Epithelial cell of umbilical artery (primary cell): ENCODE measurements at places on chromosomes 4 and X. TPM values are rescaled to one million over a fixed set of nuclear protein-coding genes. Genes with fewer than 3 reads are reported as not detected.

NPY1R gene
- under 0.01 and 0.15 TPM in 2 replicates for total RNA-seq

PPBP gene
- total RNA-seq: not detected in 2 replicates

CCSER1 gene
- total RNA-seq: 0.32 and 1.4 TPM in 2 replicates

FAM149A gene
- total RNA-seq: under 0.01 TPM in 1 of 2 replicates, not detected in the other

CT45A3 gene
- not detected in 2 replicates for total RNA-seq

KLF3 gene
- total RNA-seq: 13.6 and 18.4 TPM in 2 replicates

PTPN13 gene
- 4.5 and 12.5 TPM in 2 replicates for total RNA-seq

LGI2 gene
- total RNA-seq: not detected in 2 replicates

MAGEB1 gene
- not detected in 2 replicates for total RNA-seq

FGFBP2 gene
- total RNA-seq: not detected in 2 replicates

RBM47 gene
- 0.15 TPM in 1 of 2 replicates, not detected in the other for total RNA-seq

LRPAP1 gene
- 70.8 and 117 TPM in 2 replicates for total RNA-seq

IL13RA2 gene
- 0.32 and 0.91 TPM in 2 replicates for total RNA-seq

ZNF732 gene
- 0.97 and 2.1 TPM in 2 replicates for total RNA-seq

POLN gene
- total RNA-seq: 1.6 and 4.1 TPM in 2 replicates

PASD1 gene
- total RNA-seq: not detected in 2 replicates

RHOXF1 gene
- not detected in 2 replicates for total RNA-seq

MID1 gene
- 10.4 and 23.9 TPM in 2 replicates for total RNA-seq

ZFX gene
- total RNA-seq: 39.0 and 81.3 TPM in 2 replicates

TMPRSS11F gene
- not detected in 2 replicates for total RNA-seq

SYTL5 gene
- total RNA-seq: under 0.01 TPM in 1 of 2 replicates, not detected in the other

TLR6 gene
- 0.65 and 0.76 TPM in 2 replicates for total RNA-seq

USO1 gene
- total RNA-seq: 86.7 and 95.0 TPM in 2 replicates

EFHC2 gene
- not detected in 2 replicates for total RNA-seq

BANK1 gene
- total RNA-seq: under 0.01 TPM in 1 of 2 replicates, not detected in the other

PAGE2 gene
- total RNA-seq: not detected in 2 replicates

RRH gene
- not detected in 2 replicates for total RNA-seq

ADGRG2 gene
- not detected in 2 replicates for total RNA-seq

BTK gene
- 0.15 TPM in 1 of 2 replicates, not detected in the other for total RNA-seq

MTNR1A gene
- total RNA-seq: not detected in 2 replicates

RNF128 gene
- total RNA-seq: under 0.01 and 0.15 TPM in 2 replicates

STOX2 gene
- under 0.01 TPM in 2 replicates for total RNA-seq

UGT2B7 gene
- not detected in 2 replicates for total RNA-seq

BCLAF3 gene
- 2.3 and 3.0 TPM in 2 replicates for total RNA-seq
